8988T (cell line): ENCODE measurements at places on chromosomes 2 and 18.

- DNase-seq = no peak
Observed at GRCh38 chr2:446303-446874, 158.5 kb upstream of the ALKAL2 start.

- DNase-seq = no peak
Observed at GRCh38 chr2:103166456-103167324, 404.9 kb downstream of the TMEM182 start.

DNA sequence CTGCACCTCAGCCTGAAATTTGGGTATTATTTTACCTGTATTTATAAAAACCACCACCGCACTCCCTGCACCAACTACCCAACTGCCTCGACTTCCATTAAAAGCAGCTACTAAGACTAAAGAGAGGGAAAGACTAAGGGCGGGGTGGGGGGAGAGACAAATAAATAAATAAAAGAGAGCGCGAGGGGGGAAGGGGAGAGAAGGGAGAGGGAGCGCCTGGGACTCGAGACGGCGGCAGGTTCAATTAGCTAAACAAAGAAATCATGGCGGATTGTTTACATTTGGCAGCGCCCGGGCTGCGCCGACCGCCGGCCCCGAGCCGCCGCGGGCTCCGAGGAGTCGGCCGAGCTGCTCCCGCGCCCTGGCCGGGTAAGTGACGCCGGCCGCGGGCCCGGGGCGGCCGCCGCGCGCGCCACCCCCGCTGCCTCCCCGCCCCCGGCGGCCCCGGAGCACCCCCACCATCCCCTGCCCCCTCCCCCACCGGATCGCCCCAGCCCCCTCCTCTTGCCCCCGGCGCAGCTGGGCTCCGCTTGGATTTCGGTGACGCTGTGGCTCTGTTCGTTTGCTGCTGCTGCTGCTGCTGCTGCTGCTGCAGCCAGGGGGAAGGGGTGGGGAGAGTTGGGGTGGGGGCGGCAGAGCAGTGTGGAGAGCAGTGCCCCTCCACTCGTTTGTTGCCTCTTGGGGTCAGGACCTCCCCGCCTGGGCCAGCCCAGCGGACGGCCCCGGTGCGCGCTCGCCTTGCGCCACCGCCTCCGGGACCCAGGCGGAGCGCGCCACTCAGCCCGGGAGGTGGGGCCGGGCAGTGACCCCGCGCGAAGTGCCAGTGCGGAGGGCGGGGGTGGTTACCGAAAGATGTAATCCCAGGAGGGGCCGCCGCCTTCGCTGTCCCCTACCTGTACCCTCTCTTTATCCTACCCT, 187.2 kb upstream of the FANCL start:
- DNase-seq = peak; percentile 54

DNA sequence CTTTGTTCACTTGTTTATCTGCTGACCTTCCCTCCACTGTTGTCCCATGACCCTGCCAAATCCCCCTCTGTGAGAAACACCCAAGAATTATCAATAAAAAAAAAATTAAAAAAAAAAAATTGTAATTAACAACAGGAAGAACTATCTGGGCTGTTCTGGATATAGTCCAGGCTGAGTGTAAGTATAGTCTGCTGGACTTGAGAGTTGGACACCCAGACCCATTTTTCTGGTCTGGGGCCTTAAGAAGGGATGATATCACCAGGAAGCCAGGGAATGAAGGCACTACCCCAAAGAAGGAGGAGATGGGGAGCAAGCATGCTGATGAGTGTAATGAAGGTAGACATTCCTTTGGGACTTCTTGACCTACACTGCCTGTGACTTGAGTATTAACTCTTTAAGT, 72.1 kb upstream of the ZFP36L2 start:
- no peak for DNase-seq

GRCh38 chr18:22640281-22640842, 222.6 kb upstream of the CTAGE1 start:
- no peak for DNase-seq

DNA sequence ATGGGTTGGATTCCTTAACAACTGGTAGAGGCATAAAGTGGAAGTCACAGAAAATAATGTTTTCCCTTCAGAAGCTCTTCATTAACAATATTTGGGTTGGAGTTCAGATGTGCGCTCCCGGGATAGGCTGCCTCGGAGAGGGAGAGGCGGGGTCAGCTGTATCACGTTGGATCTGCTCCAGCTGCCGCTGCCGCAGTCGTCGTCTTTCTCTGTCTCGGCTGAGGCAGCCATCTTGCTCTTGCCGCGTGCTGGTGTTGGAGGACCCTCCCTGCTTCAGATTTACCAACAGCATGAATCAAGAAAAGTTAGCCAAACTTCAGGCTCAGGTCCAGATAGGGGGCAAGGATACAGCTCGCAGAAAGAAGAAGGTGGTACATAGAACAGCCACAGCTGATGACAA, 35.1 kb downstream of the TANC1 start:
- DNase-seq = no peak

GRCh38 chr2:38374984-38375383, 2.1 kb downstream of the ATL2 start:
- no peak for DNase-seq

- DNase-seq = no peak
Observed at GRCh38 chr2:151048331-151049054, 213.2 kb downstream of the RBM43 start.

DNA sequence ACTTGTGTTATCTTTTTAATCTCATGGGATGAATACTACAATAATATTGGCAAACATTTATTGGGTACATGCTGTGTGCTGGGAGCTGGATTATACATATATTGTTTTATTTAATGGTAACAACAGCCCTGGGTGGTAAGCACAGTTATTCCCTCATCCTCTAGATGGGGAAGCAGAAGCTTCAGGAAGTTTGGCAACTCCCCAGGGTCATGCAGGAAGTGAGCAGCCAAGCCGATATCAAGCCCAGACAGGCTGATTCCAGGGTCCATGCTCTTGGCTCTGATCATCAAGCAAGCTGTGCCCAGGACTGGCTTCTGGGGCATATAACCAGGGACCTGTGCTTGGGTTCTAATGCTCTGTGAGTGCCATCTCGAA, 155.8 kb downstream of the ZNF516 start:
- no peak for DNase-seq

DNA sequence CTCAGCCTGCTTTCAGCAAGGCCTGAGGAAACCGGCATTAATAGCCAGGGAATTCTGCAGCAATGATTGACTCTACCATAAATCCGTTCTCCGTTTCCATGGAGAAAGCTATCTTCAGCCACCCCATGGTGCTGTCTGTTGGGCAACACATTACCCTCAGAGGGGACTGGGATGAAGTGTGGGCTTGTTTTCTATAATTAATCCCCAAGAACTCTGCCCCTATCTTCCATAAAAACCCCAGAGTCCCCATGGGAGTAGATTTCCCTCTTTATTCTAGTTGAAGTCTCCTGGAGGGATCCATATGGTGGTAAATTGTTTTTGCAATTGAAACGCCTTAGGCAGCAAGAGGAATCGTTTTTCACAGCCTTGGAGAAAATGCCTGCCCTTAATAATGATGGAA, 9.2 kb downstream of the G6PC2 start:
- DNase-seq = no peak

- no peak for DNase-seq
Observed at GRCh38 chr18:2697184-2697583, 41.7 kb downstream of the SMCHD1 start.

GRCh38 chr2:128465246-128466170, 146.8 kb upstream of the HS6ST1 start:
- no peak for DNase-seq

DNA sequence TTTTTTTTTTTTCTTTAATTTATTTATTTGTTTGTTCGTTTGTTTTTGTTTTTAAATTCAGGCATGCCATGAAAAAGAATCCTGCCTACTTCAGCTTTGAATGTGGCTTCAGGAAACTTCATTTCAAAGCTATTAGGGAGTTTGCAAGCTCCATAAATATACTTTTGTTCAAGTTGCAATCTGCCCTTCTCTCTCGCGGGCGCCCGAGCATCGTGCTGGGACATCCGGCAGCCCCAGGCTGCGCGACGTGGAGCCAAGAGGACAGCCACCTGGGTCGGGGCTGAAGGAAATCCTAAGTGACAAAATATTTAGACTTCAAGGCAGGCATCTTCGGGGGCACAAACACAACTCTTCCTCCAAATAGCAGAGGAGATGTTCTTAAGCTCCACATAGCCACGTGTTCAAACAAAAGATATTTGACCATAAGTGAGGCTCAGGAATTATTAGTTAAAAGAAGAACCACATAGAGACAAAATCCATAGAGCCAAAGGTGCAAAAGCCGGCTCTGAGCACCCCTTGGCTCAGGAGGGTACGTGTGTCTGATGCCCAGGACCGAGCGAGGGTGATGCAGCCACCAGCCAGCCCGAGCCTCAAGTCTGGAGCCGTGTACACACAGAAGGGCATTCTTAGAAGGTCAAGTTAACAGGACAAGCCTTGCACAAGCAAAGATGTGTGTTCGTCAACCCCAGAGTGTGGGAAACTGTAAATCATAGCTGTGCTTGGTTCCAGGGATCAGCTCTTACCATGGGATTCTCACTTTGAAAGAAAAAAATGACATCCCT, 256.5 kb upstream of the SALL3 start:
- DNase-seq = no peak

DNA sequence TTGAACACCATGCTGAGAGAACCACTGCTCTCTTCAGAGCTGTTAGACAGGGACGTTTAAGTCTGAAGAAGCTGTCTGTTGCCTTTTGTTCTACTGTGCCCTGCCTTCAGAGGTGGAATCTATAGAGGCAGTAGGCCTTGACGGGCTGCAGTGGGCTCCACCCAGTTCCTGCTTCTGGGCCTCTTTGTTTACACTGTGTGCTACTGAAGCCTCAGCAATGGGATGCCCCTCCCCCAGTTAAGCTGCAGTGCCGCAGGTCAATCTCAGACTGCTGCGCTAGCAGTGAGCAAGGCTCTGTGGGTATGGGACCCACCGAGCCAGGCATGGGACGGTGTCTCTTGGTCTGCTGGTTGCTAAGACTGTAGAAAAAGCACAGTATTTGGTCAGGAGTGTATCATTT, 162.3 kb upstream of the NXPH2 start:
- DNase-seq = no peak

DNA sequence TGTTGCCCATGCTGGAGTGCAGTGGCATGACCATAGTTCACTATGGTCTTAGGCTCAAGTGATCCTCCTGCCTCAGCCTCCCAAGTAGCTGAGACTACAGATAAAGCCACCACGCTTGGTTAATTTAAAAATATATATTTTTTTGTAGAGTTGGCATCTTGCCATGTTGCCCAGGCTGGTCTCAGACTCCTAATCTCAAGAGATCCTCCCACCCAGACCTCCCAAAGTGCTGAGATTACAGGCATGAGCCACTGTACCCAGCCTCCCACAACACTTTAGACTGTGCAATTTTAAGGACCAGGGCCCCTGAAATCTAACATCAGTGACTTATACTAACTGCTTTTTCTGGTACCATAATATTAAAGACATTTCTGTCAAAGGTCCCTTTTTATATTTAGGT, 5.2 kb downstream of the TXNDC2 start:
- no peak for DNase-seq

DNA sequence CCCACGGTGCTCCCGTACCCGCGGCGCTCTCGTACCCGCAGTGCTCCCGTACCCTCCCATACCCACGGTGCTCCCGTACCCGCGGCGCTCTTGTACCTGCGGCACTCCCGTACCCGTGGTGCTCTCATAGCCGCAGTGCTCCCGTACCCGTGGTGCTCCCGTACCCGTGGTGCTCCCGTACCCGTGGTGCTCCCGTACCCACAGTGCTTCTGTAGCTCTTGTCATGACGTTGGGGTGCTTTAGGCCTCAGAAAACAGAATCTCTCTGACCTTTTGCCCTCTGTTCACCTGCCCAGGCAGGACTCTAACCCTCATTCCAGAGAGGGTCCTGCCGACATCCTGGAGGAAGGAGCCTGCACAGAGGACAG, 35.3 kb downstream of the SLC66A2 start:
- DNase-seq = no peak

DNA sequence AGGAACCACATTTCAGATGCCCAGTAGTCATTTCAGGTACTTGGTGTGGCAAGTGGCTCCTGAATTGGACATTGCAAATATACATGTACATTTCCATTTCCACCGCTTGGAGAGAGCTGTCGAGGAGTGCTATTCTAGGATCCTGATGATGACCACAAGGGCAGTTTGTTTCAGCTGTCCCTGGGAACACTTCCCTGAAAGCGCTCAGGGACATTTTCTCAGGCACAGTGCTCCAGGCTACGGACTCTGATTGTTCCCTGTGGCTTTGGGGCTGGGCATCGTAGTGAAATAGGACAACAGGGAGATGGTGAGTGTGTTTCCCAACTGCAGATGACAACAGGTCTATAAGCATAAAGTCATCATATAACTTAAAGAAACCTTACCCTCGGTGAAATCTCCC, 3.1 kb downstream of the DBI start:
- DNase-seq = no peak

DNA sequence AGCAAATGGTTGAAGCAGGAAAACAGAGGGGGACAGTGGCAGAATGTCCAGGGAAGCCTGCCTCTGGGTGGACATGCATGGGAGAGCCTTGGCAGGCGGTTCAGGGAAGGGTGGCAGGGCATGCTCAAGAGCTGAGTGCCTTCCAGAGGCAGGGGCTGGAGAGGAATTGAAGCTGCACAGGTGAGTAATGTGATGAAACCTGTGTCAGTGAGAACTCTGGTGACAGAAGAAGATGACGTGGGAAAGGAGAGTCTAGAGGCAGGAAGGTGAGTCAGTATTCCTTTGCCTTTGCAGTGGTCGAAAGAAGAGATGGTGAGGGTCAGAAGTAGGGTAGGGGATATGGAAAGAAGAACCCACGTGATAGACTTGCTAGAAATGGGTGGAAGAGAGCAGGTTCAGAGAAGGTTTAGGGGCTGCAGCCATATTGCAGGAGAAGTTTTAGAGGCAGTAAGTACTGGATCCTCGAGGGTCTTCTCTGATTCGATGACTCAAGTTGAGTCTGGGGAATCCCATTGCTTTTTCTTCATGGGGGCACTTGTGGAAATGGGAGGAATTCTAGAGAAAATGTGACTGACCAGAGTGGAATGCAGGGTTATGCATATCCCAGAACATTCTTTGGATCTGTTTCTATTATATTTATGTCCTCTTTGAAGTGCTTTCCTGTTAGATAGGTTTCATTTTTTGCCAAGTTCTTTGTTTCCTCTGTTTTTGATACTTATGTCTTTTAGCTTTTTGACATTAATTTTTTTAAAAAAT, 37.4 kb downstream of the TMEM87B start:
- no peak for DNase-seq

DNA sequence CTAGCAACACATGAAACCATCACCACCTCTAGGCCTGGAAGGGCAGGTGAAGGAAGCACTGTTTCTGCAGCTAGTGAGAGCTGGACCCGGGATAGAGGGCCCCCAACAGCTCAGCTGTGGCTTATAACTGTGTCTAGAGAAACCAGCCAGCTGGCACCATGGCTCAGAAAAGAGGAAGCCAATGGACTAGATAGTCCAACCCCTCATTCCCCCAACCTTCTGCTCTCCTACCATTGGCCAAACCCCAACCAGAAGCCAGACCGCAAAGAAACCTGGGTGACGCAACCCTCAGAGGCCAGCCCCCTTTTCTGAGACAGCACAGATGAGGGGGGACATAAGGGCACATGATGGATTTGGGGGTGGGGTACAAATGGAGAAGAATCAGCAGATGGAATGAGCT, 24.3 kb downstream of the SMYD1 start:
- no peak for DNase-seq

DNA sequence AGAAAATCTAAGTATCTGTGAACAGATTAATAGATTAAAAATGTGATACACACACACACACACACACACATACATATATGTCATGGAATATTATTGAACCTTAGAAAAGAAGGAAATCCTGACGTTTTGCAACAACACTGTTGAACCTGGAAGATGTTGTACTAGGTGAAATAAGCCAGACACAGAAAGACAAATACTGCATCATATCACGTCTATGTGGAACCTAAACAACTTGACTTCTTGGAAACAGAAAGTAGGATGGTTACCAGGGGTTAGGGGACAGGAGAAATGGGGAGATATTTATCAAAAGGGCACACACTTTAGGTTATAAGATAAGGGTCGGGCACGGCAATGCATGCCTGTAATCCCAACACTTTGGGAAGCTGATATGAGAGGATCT, 698.4 kb upstream of the ID2 start:
- no peak for DNase-seq
